COR-L47 (cell line): ENCODE measurements at places on chromosomes 5 and 9.

- no peak for DNase-seq
Observed at GRCh38 chr5:181217111-181217802, 5.8 kb upstream of the TRIM41 start.

GRCh38 chr9:108300306-108301287 lies 555.2 kb downstream of the ACTL7B start:
- DNase-seq = no peak

- DNase-seq = no peak
Observed at GRCh38 chr5:27318701-27319100, 280.3 kb upstream of the CDH9 start.

DNA sequence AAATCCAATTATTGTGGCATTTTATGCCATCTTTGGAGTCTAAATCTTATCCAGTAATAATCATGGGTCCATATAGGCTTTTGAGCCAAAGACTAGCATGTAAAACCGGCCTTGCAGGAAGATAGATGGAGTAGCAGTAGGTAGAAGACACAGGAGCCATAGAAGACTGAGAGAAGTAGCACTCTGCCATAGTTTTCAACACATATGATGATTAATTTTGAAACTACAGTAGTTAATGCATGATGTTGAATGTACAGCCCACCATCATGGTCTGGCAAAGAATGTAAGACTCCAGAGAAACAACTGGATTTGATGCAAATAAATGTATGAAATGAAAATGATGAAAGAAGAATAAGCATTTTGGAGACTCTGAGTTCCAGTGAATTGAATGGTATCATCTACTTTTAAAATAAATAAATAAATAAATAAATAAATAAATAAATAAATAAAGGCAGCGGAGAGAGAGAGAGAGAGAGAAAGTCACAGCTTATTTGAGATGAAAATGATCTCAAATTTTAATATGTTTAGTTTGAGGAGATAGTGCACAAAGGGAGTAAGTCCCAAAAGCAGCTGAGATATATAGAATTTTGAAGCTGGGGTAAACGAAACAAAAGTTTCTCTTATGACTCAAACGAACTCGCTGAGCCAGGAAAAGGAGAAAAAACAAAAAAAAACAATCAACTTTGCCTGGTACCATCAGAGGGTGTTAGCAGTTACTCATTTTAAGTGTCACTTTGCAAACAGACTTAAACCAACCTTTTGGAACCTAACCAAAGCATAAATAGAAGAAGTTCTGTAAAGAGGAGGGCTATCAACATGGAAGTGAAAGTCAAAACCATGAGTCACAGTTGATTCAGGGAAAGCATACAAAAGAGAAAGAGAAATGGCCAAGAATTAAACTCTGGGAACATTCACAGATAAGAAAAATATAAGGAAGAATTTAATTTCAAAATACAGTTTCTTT lies 388.7 kb downstream of the CETN3 start:
- DNase-seq = no peak

- DNase-seq = no peak
Observed at GRCh38 chr5:142292249-142292648, 32.6 kb downstream of the SPRY4 start.

DNA sequence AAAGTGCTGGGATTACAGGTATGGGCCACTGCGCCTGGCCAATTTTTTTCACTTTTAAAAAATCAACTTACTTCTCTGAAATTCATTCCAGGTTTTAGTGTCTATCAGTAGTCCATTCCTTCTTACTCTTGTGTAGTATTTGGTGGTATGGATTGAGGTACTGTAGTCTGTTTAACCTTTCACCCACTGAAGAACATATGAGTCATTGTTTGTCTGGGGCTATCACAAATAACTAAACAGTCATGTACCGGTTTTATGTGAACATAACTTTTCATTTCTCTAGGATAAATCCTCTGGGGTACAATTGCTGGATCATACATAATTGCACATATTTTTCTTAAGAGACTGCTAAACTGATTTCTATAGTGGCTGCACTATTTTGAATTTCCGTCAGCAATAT lies 1188.0 kb upstream of the CDH9 start:
- DNase-seq = no peak

DNA sequence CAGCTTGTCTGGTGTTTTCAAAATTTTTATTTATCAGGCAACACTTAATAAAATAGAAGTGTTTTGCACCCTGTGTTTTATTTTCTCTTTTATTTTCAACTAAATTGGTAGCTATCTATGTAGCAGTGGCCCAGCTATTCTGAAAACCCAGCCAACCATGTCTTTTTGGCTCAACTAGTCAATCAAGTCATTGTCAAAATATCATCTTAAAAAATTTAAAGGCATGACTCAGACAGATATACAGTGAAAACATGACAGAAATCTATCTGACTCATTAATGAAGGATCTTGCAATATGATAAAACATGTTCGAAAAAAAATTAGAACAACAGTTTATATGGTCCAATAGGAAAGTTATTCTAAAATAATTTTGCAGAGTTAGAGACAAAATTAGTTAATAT lies 75.1 kb downstream of the HSD17B4 start:
- DNase-seq = no peak

DNA sequence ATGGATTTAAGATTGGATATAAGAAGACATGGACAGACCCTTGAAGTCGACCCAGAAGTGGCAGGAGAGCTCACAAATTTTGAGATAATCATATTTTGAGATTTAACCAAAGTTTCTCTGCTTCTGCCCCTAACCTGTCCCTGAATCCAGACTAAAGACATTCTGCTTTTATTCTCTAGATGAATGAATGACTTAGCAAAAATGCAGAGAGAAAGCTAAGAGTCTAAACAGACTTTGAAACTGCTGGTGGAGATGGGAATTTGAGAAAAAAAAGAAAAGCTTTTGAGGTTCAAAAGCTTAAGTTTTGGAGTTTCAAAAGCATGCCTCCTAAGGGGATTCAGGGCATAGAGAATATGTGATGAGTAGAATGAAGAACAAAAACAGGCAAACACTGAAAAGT lies 85.2 kb upstream of the KLF9 start:
- DNase-seq = no peak

- DNase-seq = no peak
Observed at GRCh38 chr5:160466889-160467554, 45.4 kb downstream of the PTTG1 start.

DNA sequence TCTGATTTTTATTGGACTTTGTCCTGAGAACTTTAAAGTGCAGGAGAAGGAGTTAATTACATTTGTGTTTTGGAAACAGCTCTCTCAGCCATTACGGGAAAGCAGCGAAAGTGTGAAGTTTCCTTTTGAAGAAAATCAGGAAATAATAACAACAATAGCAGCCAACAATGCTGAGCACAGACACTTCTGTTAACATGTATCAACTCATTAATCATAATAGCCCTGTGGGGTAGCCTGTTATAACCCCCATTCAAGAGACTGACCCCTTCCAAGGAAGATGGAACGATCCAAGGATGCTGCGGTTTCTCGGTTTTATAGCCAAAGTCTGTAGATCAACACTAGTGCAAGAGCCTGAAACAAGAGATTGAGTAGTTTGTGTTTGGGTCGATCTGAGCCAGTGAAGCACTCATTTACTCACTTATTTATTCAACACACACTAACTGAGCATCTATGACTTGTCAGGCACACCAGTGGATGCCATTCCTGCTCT lies 195.5 kb downstream of the DRD1 start:
- no peak for DNase-seq
